ENCODE measurements at places on chromosomes 16 and 17.

DNA sequence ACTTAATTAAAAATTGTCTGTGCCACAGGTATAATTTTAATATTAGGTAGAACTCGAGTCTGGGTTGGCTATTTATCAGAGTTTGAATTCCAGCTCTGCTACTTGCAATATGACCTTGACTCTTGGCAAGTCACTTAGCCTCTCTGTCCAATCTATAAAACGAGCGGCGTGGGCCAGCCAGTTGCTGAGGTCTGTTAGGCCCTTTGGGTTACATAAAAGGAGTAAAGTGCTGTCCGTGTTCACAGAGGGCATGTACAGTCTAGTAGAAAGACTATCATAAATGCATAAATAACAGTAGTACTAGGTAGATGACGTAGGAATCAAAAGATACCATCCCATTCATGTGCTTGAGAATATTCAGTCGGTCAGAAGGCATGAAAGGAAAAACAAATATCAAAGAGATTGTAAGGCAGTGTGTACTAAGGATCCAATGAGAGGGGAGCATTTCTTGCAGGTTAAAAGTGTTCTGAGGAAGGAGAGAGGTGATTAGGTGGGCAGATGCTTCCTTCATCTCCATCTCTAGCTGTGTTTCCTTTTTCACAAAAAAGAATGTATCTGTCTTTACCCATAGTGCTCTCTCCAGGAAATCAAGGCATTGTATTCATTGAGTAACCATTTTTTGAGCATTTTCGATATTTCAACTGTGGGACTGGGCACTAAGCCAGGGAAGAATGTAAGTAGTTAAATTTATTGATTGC, 2.4 kb downstream of the TNRC6A start:
- no peak for DNase-seq

- no peak for DNase-seq
Observed at GRCh38 chr16:22624800-22625533, 114.3 kb downstream of the NPIPB5 start.

DNA sequence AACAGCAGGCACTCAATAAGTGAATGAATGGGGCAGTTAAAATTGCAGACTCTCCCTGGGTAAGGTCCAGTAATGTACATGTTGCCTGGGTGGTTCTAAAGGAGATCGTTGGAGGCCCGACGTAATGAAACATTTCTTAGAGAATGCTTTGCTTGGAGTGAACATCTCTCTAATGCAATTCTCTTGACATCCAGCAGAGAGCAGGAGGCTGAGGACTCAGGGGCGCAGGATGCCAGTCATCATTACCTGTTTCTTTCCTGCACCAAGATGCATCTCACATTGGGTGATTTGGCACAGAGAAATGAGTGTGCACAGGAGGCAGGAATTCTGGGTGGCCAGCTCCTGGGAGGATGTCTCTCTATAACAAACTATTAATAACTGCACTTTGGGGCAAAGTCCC, 130.3 kb upstream of the RBBP6 start:
- DNase-seq = no peak

GRCh38 chr16:87196661-87197060, 120.5 kb downstream of the C16orf95 start:
- no peak for DNase-seq

GRCh38 chr16:66494916-66495315, 55.0 kb downstream of the TK2 start:
- no peak for DNase-seq

GRCh38 chr17:8995711-8996110, 25.6 kb upstream of the NTN1 start:
- no peak for DNase-seq

DNA sequence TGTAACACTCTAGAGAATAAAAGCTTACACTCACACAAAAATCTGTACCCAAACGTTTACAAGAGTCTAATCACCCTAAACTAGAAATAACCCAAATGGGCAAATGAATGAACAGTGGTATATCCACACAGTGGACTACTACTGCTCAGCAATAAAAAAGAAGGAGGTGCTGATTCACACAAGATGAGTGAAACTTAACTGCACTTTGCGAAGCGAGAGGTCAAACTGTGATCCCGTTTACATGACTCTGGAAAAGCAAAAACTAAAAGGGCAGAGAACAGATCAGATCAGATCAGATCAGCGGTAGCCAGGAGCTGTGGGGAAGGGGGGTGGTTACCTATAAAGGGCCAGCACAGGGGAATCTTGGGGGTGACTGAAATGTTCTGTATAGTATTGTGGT, 113.4 kb downstream of the TRIM37 start:
- DNase-seq = no peak

DNA sequence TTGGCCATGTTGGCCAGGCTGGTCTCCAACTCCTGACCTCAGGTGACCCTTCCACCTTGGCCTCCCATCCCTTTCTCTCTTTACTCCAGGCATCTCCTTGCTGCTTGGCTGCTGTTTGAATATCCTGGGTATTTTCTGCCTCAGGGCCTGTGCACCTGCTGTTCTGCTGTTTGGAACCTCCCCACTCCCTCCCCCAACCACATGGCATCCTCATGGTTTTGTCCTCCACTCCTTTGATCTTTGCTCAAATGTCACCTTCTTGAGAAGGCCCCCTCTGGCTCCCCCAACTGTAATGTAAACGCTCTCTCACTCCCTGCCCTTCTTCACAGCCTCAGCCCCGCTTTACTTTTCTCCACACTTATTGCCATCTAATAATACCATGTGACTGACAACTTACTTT, 152.0 kb downstream of the GSG1L start:
- no peak for DNase-seq

DNA sequence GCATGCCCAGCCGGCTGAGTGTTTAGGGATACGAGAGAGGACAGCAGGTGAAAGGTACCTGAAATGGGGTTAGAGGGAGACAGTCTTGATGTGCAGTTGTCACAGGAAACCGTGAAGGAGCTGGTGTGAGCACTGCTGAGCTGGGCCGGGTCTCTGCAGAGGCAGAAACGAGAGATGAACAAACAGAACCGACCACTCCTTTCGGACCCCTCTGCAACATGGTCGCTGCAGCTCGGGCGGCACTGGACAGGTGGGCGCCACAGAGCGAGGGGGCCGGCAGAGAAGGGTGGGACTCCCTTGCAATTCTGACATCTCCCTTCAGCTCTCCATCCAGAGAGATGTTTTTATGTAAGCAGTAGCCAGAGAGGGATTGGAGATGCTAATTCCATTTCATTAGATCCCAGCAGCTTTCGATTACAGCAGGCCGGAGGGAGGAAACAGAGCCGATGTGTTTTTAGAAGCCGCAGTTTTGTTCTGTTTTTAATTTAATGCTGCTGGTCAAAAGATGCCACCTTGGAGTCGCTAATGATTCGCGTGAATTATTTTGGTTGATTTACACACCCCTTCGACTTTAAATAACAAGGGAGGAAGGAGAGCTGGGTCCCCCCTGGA, 86.3 kb upstream of the RPL38 start:
- DNase-seq = no peak

- DNase-seq = no peak
Observed at GRCh38 chr17:35807371-35808144, 1.7 kb upstream of the TAF15 start.

- DNase-seq = no peak
Observed at GRCh38 chr17:31433091-31433790, 41.8 kb downstream of the RAB11FIP4 start.

GRCh38 chr17:7184091-7184488, 4.9 kb upstream of the ASGR1 start:
- DNase-seq = no peak

GRCh38 chr17:67246653-67247415, 1.8 kb upstream of the HELZ start:
- DNase-seq = no peak

DNA sequence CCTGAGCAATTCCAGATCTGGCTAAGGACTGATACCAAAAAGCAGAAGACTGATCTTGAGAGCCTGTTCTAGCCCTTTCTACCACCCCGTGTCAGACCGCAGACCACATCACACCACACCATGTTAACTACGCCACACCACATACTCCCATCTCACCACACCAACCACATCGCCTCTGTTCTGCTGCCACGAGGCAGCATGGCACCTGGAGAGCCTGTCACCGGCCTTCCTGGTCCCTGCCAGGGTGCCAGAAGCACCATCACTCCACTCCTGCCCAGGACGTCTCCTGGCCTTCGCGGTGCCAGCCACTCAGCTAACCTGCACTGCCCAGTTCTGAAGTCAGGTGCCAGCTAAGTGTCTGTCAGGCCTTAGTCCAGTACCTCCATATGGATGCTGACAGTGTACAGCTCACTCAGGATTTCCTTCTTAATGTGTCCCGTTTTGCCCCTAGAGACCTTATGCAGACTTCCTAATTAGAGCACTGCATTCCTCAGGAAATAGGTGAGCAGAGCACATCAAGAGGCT, 37.2 kb upstream of the BCAR1 start:
- DNase-seq = no peak

DNA sequence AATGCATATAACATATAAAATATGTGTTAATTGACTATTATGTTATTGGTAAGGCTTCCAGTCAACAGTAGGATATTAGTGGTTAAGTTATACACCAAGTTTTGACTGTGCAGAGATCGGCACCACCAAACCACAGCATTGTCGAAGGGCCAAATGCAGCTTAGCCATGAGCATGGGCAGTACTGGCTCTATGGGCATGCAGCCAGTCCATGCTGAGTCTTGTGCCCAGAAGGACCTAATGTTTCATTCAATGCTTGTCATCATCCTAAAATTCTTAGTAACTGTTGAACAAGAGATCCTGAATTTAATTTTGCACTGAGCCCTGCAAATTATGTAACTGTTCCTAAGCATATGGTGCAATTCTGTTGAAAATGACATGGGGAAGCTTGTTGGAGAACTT, 233.4 kb upstream of the HS3ST3A1 start:
- no peak for DNase-seq

DNA sequence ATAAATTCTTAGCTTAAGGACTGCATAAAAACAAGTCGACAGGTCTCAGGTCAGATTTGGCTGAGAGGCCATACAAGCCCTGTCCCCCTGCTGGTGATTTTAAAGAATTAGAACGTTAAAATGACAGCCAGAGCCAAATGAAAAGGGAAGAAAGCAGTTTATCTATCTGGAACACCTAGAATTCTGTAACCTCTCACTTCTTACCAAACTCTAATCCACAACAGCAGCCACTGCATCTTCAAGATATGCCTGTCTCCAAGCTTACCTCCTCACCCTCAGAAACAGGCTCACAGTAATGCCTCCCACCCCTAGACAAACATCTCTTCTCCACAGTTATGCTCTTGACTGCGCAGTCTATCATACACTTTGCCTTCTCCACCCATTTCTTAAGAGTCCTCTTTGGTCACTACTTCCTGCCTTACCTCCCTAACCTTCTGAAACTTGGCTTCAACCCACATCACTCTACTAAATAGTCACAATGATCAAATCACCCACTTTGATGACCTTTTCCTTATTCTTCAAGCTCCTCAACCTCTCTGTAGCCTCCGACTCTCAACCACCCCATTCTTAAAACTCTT, 14.2 kb downstream of the ANKFY1 start:
- DNase-seq = peak; percentile 20

- DNase-seq = no peak
Observed at GRCh38 chr16:81774348-81774747, 4.7 kb upstream of the PLCG2 start.

GRCh38 chr16:9092978-9093344, 1.5 kb downstream of the HAPSTR1 start:
- no peak for DNase-seq

DNA sequence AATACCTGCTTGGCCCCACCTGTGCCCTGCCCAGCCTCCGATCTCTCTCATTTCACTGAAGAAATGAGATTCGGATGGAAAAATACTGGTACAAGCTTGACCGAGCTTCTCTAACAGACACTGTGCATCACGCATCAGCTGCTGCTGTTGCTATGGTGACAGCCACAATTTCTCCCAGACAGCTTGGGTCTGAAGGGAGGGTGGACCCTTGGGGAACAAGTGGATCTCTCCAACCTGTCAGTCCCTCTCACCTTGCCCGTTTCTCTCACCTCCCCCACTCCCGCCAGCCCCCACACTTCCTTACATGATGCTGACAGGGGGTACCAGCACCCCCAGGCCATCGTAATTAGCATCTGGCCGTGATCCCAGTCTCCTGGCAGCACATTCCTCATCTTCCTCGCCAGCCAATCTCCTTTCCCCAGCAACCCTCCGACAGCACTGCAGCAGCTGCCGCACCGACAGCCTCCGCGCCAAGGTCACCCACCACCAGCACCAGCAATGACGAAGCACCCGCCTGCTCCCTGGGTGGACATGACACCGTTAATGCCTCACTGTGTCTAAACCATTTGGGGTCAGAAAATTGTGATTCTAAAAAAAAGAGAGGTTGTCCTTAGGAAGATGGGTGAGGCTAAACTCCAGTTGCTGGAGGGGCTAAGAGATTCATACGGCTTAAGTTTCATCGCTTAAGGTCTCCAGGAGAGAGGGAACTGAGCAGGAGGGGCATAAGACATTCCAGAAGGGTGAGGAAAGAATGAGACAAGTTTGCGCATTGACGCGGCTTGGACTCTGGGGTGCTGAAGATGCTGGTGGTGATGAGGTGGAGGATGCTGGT, 58.6 kb upstream of the TNRC6A start:
- DNase-seq = no peak

GRCh38 chr17:62892870-62893338, 73.1 kb upstream of the TANC2 start:
- no peak for DNase-seq

GRCh38 chr17:10631048-10631700, 25.9 kb downstream of the MYH3 start:
- DNase-seq = no peak

DNA sequence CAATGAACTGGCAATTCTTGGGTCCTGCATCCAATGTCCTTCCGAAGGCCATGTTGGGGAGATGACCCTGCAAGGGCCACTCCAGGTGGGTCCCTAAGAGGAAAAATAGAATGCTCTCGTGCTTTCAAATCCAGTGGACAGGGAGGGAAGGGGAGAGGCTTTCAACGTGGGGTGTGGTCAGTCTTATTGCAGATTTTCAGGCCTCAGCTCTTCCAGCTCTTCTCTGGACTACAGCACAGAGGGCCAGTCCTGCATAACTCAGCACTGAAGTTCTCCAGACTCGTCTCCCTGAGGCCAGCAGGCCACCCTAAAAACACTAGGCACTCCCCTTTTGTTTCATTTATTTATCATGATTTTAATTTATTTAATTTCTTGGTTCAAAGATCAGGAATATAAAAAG, 43.1 kb downstream of the SRL start:
- DNase-seq = no peak

DNA sequence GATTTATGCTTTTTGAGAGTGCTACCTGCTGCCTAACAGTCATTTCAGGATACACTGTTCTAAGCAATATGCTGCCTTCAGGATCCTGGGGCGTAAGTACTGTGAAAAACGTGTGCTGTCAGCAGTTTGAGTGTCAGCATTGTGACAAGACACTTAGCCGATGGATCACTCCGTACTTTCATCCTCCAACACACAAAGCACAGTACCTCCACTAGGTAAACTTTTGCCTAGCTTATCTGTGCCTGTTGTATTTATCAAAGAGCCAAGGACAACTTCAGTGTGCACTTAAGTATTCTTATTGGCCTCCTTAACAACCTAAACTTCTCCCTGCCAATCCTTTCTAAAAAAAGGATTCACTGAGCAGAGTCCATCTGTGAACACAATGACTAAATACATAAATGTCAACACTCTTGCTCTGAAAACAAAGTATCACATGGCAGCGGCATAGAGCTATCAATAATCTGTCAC, 33.8 kb upstream of the PHLPP2 start:
- no peak for DNase-seq

GRCh38 chr17:36773039-36773438, 164.2 kb upstream of the LHX1 start:
- no peak for DNase-seq

GRCh38 chr16:70701596-70701995, 15.7 kb upstream of the MTSS2 start:
- DNase-seq = no peak

Data from GM18507 (cell line).